Thymus (tissue), 14 donors: ENCODE measurements at places on chromosomes 2 and 18. TPM values are rescaled to one million over a fixed set of nuclear protein-coding genes. Genes with fewer than 3 reads are reported as not detected.

DNA sequence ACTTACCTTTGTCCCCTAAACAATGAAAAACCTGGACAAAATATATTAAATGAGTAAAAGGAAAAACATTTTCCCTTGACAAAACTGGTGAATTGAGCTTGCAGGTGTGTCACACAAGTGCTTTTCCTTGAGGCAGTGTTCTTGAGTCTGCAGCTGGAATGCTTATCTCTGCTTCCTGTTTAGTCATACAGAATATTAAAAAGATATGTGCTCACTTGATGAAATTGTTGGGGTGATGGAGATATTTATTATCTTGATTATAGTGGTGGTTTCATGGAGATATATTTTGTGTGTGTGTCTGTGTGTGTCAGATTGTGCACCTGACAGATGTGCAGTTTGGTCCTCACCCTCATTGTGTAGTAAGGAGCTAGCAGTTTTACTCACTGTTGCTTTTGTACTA, 3.3 kb downstream of the TAF1B start:
- no peaks in the 10 kb centered on the region for H3K27me3 ChIP-seq
- no peak for DNase-seq
- H3K36me3 ChIP-seq = peaks cover 12% of the 10 kb centered on the region
- H3K4me3 ChIP-seq = no peak overlapping the region

DNA sequence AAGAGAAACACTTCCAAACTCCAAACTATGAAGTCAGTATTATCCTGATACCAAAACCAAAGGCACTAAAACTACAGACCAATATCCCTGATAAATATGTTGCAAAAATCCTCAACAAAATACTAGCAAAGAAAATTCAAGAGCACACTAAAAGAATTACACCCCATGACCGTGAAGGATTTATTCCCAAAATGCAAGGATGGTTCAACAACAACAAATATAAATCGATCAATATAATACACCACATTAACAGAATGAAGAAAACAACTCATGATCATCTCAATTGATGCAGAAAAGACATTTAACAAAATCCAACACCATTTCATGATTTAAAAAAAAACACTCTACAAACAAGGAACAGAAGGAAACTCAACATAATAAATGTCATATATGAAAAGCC, 50.5 kb downstream of the IWS1 start:
- H3K4me1 ChIP-seq = no peaks in the 10 kb centered on the region
- H3K27ac ChIP-seq = no peak overlapping the region
- no peak for DNase-seq
- no peaks in the 10 kb centered on the region for H3K27me3 ChIP-seq
- peaks cover 8% of the 10 kb centered on the region for H3K36me3 ChIP-seq
- H3K4me3 ChIP-seq = no peak overlapping the region

- no peaks in the 10 kb centered on the region for H3K4me1 ChIP-seq
- DNase-seq = no peak
- no peaks in the 10 kb centered on the region for H3K27me3 ChIP-seq
- no peaks in the 10 kb centered on the region for H3K36me3 ChIP-seq
- H3K4me3 ChIP-seq = no peak overlapping the region
- no peak overlapping the region for H3K27ac ChIP-seq
Observed at GRCh38 chr2:185919155-185919554, 180.6 kb downstream of the FSIP2 start.

DNA sequence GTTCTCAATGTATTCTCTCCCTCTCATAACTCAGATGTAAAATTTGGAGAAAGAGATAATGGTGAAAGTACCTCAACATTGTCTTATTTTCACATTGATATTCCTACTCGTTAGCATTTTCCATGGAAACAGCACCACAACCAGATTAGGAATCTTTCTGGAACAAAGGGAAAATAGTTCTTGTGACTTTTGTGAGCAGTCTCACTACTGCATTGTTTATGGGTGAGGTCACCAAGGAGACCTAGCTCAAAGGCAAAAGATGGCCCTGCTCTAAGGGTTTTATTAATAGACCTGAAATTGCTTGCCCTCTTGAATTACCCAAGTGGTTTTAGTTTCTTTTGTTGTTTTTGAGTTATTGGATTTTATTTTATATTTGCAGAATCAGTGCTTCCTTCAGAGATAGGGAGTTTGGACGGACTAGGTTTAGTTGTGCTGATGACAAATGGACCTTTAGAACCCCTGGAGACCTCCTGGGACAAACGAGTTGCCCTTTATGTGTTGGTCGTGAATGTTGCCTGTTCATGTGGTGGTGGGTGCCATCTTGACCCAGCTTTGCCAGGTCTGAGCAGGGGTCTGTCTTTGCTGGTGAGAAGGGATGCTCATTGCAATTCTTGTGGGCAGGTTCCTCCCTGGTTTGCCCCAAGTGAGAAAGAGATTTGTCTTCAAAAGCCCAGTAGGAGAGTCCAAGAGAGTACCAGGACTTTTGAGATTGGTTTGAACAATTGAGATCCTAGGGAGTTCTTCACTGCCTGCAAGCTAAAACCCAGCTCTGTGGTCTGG, 58.1 kb downstream of the INPP4A start:
- H3K4me1 ChIP-seq = peaks cover 20% of the 10 kb centered on the region
- DNase-seq = no peak
- H3K27ac ChIP-seq = no peak overlapping the region

GRCh38 chr18:8548186-8548585, 61.1 kb upstream of the RAB12 start:
- no peaks in the 10 kb centered on the region for H3K36me3 ChIP-seq
- no peak overlapping the region for H3K27ac ChIP-seq
- H3K27me3 ChIP-seq = no peaks in the 10 kb centered on the region
- DNase-seq = no peak
- no peak overlapping the region for H3K4me3 ChIP-seq

DNA sequence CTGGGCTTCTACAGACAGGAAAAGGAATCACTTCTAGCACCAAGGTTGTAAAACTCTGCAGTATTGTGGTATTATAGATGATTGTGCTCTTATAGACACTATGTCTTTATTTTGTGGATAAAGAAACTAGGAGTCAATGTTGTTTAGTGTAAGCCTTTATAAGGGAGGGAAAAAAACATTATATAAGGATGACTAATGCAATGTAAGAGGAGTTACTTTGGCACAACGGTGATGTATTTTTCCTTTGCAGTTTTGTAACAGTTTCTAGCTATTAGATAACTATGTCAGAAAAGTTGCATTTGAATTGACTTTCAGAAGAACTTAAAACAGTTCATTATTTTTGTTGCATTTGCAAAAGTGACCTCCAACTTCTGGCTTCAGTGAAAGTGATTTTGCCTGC, 545.4 kb downstream of the CCDC85A start:
- H3K4me3 ChIP-seq = no peak overlapping the region
- no peak for DNase-seq
- no peaks in the 10 kb centered on the region for H3K27me3 ChIP-seq

GRCh38 chr2:75729861-75730260, 19.1 kb upstream of the GCFC2 start:
- no peak for DNase-seq
- H3K4me1 ChIP-seq = no peaks in the 10 kb centered on the region
- H3K27ac ChIP-seq = no peak overlapping the region

Gene C2orf81
- total RNA-seq = 0.66 TPM

Gene TNFRSF11A
- 5.4 TPM for total RNA-seq
